ENCODE measurements at places on chromosomes 11 and 22. TPM values are rescaled to one million over a fixed set of nuclear protein-coding genes. Genes with fewer than 3 reads are reported as not detected.

MMP11 gene
- 7.6 TPM for total RNA-seq

APIP gene
- 3.6 TPM for total RNA-seq

C11orf65 gene
- not detected for total RNA-seq

SCGB1D2 gene
- not detected for total RNA-seq

MARK2 gene
- 45.7 TPM for total RNA-seq

MRE11 gene
- 3.3 TPM for total RNA-seq

RAB38 gene
- not detected for total RNA-seq

IGLL1 gene
- not detected for total RNA-seq

OR51F1 gene
- total RNA-seq, result not detected

LIF gene
- not detected for total RNA-seq

- no peak for DNase-seq
Observed at GRCh38 chr22:46239261-46240048, 10.6 kb downstream of the CDPF1 start.

DNA sequence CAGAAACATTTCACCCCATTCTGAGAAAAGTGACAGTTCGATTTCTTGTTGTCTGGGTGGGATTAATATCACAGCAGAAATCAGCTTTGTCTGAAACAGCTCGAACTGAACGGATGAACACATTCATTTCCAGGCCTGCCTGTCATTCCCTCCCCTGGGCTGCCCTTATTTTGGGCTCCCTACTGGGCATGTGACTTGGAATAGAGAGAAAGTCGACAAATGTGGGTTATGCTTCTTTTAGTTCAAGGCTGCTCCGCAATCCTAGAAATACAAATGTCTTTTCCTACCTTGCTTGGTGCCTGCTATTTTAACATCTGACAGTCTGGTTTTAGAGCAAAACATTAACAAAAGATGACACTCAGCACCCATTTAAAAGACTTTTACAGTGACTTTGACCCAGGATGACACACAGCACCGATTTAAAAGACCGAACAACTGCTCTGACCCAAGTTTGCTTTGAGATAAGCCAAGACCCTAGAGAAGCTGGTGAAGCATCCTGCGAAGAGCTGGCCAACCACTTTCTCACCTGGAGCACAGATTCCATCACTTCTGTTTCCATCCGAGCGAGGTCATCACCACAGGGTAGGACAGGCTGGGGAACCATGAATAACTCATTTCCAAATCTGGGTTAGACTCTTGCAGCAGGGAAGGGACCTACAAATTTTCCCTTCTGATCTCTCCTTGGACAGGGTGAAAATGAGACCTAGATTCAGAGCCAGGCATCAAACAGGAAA is 13.1 kb downstream of the CLMP start:
- no peak for DNase-seq

- no peak for DNase-seq
Observed at GRCh38 chr11:23653071-23653675, 792.9 kb upstream of the CCDC179 start.

GRCh38 chr11:44877571-44878497 is 72.8 kb downstream of the TP53I11 start:
- no peak for DNase-seq

DNA sequence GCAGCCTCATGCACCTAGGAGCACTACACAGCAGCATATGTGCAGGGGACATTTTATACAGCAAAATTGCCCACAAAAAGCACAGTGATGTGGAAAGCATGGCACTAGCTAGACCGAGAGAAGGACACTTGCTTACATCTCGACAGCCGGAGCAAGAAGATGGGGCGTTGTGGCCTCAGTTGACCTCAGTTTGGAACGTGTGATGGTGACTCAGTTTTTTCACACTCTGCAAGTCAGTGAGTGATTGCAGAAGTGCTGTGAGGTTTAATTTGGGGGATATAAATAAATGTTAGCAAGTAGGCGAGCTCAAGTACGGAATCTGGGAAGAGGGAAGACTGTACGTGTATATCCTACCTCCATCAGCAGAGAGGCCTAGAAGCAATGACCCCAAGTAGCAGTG is 23.3 kb downstream of the LRP5 start:
- no peak for DNase-seq

DNA sequence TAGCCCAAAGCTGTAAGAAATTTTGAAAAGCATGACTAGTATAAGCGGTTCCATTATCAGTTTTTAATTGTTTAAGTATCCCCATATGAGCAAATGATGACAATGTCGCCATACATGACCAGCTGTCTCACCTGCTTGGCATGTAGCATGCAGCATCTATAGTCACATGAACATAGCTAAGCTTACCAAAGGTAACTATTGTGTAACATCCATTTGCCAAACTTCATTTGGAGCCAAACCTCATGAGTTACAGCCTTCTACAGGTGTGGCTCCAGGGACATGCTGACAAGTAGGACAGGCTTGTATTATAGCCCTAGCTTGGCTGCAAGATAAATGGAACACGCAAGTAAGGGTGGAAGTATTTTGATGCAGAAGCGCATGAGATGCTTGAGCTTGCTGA is 30.4 kb downstream of the OR10A6 start:
- no peak for DNase-seq

- no peak for DNase-seq
Observed at GRCh38 chr11:107898270-107898669, 30.0 kb upstream of the RAB39A start.

- DNase-seq, result no peak
Observed at GRCh38 chr11:67006029-67006884, 16.7 kb upstream of the SYT12 start.

DNA sequence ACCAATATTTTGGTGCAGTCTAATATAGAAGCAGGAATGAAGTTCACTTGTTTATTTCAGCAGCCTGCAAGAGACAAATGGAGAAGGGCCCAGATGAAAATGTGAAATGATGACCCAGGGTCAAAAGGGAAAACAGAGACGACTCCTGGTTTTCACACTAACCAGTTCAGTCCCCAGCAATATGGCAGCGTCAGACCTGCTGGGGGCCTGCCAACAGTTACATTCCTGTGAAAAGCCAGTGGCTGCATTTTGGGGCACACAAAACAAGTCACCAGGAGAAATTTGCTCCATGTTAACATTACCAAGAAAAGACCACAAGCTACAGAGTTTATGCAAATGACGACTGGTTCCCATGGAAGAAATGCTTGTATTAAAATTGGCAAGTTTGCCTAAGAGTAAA is 80.2 kb downstream of the CCDC34 start:
- DNase-seq, result no peak

DNA sequence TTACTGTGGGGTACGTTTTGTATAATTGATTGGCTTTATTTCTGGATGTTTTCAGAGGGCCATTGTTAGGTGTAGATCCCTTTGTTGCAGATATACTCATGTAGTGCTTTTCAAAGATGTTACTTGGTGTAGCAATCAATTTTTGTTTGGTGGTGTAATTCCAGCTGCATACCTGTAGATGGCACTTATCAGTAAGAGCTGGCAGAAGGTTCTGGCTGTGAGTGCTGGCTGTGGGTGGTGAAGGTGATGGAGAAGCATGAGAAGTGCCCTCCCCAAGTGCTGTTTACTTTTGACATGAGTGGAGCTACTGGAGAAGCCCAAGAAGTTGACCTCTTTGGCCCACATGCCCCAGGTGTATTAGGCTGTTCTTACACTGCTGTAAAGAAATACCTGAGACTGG is 1074.9 kb downstream of the FAM181B start:
- DNase-seq, result no peak

DNA sequence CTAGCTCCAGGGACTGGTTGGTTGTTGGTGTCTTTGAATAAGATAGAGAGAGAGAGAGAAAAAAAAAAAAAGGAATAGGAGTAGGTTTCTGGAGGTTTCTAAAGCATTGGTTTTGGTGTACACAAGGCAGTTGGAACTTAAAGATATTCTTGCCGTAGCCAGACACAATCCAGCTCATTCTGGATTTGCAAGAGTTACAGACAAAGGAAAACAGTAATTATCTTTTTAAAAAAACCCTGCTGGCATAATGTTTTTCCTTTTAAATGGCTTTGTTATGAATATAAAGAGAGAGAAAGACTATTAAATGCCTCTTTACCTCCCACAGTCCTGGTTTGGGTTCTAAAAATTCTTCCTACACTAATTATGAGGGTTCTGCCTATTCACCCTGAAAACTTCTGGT is 120.4 kb upstream of the RAG2 start:
- DNase-seq, result no peak

GRCh38 chr11:90343673-90344072 is 120.8 kb upstream of the CHORDC1 start:
- no peak for DNase-seq

DNA sequence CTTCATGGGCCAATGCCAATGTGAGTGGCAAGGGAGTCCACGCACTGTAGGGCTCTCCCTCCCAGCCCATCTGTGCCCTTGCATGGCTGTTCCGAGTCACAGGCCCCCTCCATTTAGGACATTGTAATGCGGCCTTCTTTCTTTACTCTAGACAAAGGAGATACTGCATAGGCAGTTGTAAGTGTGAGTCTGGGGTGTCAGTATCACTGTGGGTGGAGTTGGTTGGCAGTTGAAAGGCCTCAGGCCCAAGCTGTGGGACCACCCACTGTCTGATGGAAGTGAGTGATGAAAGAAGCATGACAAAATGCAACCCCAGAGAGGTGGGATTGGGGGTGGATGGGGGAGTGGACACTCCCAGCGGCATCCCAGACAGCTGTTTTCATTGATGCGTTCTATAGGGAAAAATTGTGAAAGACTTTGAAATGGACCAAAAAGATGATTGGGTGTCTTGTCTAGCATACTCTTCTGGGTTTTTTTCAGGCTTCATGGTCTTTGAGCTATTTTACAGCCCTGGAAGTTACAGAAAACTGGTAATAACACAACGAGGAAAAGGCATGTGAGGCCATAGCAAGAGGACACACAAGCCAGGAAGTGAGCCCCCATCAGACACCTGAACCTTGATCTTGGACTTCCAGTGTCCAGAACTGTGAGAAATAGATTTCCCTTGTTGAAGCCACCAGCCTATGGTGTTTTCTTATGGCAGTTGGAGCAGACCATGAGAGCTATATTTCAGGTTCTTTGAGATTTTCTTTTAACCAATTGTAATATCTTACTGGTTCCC is 114.6 kb downstream of the NECTIN1 start:
- no peak for DNase-seq

GRCh38 chr11:122656073-122656630 is 630 bp downstream of the UBASH3B start:
- no peak for DNase-seq

GRCh38 chr22:36439481-36440271 is 41.8 kb downstream of the TXN2 start:
- no peak for DNase-seq

DNA sequence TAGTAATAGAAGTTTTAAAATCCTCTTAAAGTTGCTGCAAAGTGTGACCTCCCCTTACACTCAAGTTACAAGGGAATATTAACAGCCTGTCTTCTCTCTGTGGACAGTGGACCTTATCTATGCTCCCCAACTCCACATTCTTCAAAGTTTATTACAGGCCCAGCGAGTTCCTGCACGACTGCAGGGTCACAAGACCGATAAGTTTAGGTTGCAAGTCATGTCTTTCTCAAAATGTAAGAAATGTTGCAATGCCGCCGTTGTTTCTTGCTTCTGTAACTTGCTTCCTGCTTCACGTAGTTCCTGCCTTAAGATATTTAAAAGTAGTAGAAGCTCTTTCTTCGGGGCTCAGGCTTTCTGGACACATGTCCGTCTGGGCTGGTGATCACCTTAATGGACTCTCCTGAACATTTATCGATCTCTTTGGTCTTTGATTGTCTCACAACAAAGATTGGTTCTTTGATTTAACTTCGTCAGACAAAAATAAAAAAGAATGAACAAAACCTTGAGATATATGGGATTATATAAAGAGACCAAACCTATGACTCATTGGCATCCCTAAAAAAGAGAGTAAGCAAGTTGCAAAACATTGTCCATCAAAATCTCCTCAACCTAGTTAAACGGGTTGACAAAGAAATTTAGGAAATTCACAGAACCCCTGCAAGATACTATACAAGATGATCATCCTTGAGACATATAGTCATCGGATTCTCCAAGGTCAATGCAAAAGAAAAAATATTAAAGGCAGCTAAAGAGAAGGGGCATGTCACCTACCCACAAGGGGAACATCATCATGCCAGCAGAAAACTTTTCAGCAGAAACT is 45.4 kb upstream of the GLYAT start:
- DNase-seq, result no peak

GRCh38 chr11:77026743-77027142 is 7.5 kb upstream of the B3GNT6 start:
- no peak for DNase-seq

- no peak for DNase-seq
Observed at GRCh38 chr11:1532014-1532586, 40.0 kb downstream of the DUSP8 start.
